T-helper 22 cell (primary cell): ENCODE measurements at places on chromosomes 12 and 14.

- DNase-seq: no peak
Measured at GRCh38 chr14:36661506-36662257, at the start of gene PAX9. TSS of gene PAX9 (plus strand) at chr14:36661860. CDS start at chr14:36662090, 230 bp downstream.

GRCh38 chr14:20204721-20205120 lies 14.0 kb downstream of the OR11G2 start:
- no peak for DNase-seq

DNA sequence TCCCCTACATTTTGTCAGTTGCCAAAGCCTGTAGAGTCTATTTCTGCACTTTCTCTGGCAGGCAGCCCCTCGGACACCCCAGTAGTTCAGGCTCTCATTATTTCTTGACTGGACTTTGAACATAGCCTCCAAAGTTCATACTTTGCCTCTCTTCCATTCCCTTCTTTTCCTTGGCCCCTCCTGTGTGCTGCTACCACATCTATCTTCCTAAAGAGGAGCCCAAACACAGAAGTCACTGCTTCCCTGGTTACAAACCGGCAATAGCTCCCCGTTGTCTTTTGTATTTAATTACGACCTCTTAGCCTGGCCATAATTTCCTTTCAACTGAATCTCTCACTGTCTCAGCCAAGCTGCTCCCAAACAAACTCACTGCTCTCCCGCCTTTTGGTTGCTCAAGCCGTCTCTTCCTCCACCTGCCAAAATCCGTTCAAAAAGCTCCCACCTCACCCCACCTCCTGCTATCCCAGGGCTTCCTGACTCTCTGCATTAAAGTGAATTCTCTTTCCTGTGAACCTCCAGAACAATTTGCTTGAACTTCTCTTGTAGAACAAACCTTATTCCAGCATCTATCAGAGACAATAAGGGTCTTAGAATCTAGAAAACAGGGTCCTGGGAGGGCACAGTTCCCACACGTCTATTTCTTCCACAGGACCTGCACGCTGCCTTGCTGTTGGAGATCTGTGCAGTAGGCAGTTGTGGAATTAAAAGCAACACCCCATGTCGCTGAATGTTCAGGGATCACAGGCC lies 46.9 kb downstream of the PRMT8 start:
- no peak for DNase-seq

DNA sequence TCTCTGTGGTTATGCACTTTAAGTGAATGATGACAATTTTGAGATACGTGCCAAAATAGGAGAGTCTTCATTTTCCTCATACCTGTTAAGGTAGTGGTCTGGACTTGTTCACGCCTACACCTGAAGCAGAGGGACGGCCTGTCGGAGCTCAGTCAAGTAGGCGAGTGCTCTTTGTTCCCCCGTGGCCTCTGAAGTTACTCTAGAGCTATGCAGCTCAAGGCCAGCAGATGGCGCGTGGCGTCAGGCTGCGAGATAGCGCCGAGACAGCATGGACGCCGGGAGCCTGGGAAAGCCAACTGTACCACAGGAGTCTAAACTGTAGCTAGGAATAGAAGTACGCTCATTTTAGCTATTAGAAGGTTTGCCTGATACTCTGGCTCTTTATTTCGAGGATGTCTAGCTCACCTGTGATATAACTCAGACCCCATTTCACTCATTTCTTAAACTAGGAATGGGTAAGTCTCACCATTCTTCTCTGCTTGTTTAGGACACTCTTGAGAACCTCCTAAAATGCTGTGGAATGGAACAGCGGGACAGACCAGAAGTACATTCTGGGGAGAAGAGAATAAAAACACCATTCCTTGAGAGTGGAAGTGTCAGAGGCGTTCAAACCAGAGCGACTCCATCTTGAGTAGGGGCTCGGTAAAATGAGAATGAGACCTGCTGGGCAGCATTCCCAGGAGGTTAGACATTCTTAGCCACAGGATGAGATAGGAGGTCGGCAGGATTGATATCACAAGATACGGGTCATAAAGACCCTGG lies 267.4 kb upstream of the HMGA2 start:
- DNase-seq: no peak

DNA sequence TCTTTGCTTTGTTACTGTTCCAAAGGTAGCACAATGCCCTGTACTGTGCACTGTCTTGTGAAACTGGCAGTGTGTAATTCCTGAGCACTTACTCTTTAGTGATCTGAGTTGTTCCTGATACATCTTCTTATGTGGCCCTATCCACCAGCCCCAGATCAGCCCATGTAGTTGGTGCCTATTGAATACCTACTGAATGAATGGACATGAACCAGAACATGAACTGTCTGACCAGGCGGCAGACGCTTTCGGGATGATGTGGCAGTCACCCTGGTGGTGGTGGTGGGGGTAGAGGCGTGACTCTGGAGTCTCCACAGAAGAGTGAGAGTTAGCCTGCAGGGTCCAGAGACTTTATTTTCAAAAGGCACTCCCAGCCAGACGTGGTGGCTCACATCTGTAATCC lies 46.6 kb upstream of the PAPOLA start:
- no peak for DNase-seq
